ENCODE measurements at places on chromosomes 13 and 19.

DNA sequence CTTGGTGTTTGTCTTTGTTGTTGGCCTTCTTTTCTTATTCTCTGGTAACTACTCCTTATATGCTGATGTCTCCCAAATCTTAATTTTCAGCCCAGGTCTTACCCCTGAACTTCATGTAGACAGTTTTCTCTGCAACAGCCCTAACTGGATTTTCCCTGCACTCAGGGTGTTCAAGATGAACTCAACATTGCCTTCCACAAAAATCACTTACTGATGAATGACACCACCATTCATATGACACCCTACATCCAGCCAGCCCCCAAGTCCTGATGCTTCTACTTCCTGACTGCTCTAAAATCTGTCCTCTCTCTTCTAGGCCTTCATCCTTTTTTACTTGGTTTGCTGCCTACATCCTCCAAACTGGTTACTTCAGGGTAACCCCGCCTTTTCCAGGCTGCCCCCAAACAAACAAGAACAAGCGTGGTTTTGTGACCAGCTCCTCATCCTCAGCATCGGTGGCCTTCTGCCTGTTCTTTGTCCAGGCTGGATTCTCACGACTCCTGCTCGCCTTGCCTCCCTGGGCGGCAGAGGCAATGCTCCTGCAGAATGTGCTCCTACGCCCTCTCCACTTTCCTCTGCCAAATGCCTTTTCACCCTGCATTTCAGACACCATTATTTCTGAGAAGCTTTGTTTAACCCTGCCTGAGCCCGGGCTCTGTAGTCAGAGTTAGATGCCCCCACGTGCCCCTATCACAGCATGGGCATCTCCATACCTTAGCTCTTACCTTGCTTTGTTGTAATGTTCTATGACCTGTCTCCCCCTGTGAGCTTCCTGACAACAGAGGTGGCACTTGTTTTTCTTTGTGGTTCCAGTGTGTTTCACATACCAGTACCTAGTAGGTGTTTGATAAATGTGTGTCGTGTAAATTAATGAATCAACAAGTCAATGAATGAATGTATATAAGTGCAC, 61.8 kb downstream of the WDFY2 start:
- no peak for DNase-seq

DNA sequence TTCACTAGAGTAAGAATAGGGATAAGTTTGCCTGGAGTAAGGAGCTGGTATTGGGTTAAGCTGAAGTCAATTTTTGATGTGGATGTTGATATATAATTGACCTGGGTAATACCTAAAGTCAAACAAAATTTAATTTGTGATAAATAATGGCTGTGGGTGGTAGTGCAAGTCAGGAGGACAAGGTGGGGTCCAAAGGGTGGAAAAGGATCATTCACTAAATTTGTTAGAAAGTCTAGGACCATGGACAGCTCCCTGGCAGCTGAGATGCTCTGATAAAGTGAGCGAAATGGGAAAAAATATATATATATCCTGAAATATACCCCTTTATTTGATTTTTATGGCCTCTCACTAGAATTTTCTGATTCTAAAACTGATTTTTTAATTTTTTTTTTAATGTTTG, 463.5 kb downstream of the GPC6 start:
- DNase-seq, result no peak

- peak; percentile 92 for DNase-seq
Measured at GRCh38 chr13:46622630-46623256, 69.8 kb downstream of the LRCH1 start.

GRCh38 chr13:87680298-87680697, 9.1 kb downstream of the SLITRK5 start:
- peak; percentile 22 for DNase-seq

GRCh38 chr19:48629599-48630295, 7.4 kb downstream of the DBP start:
- DNase-seq, result no peak

All from NCI-H524 (cell line).